ENCODE measurements at places on chromosomes 4 and X.
A peak's percentile ranks its signal among the peaks of the same experiment; 100 is the strongest.

DNA sequence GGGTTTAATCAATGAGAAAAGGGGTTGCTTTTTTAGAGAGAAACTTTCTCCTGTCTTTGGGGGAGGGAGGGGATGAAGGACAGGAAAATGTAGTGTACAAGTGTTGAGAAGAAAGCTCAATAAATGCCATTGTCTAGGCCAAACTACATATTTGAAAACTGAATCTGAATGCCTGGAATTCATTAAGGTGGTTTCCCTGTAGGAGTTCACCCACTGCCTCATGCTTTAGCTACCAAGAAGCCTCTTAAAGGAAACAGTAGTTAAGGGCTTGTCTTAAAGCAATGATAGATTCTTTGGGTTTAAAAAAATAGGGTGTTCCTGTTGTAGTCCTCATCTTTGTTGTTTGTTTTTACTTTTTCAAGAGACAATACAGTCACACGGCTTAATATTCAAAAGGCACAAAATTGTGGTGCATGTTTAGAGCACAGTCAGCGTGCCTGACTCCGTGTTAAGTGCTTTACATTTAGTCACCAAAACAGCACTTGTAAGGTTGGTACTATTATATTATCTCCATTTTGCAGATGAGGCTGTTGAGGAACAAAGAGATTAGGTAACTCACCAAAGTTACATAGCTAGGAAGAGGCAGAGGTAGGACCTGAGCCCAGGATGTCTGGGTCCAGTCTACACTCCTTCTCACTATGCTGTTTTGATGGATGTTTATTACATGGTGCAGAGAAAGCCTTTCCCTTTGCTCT, 46.0 kb downstream of the FNIP2 start:
- DNase-seq = no peak

GRCh38 chrX:45233531-45233930, 32.9 kb upstream of the DIPK2B start:
- DNase-seq = peak; percentile 21

DNA sequence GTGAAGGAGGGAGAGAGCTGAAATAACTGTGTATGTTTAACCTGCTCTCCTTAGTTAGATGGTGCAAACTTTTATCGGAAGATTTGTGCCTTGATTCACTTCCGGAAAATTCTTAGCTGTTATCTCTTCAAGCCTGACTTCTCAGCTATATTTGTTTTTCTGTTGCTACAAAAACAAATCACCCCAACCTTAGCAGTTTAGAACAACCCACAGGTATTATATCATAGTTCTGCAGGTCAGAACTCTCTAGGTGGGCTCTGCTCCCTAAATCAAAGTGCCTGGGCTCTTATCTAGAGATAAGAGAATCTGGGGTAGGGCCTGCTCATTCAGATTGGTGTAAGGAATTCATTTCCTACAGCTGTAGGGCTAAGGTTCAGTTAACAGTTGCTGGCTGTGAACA, 15.1 kb upstream of the CEP135 start:
- no peak for DNase-seq

DNA sequence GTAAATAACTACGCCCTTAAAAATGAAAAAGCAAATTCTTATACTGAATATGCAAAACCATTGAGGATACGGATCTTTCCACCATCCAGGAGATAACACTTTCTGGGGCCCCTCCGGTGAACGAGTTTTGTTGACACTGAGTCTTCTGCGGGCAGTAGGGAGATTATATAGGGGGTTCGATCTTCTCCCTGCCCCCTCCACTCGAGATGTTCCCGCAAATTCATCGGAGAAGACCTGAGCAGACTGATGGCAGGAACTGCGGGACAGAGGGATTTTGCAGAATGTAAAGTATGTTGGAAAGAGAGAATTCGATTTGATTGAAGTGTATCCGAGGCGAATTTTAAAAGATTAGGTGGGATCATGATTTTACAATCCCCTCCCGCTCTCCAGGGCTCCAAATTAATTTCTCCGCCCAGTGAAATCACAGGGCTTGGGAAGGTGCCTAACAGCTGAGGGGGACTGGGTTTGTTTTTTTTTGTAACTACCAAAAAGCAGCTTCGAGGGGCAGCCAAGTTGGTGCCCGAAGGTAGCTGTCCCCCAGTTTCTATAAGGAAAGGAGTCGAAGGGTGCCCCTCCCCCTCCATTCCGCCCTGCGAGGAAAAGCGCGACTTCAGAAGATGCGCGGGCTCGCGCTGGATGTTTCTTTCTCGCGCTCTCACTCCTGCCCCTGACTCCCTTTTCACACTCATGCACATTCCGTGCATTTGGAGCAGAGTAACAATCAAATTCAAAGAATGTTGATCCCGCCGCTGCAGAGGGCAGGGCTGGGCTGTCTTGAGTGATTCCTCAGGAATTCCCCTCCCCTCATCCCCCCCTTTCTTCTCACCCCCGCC, 1.2 kb downstream of the TMEM255A start:
- DNase-seq = no peak

DNA sequence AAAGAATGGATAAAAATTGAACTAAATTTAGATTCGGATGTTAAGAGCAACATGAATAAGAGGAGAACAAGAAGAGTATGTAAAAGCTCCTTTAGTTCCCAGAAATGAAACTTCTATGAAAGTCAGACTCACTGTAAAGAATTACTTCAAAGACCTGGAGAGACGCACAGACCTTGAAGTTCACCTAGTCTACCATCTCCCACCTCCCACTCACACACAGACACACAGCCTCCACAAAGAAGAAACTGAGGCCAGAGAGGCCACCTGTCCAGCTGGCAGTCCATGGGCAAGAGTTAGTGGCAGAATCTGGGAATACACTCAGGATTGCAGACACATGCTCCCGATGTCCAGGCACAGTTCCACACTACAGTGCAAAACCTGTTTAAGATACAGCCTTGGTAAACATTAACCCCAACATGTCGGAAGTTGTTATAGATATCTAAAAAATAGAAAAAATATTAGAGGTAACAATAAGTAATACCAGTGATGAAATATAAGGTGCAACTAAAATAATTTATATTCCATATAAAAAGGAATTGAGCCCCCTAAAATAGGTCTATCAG, 288.8 kb downstream of the INPP4B start:
- no peak for DNase-seq

DNA sequence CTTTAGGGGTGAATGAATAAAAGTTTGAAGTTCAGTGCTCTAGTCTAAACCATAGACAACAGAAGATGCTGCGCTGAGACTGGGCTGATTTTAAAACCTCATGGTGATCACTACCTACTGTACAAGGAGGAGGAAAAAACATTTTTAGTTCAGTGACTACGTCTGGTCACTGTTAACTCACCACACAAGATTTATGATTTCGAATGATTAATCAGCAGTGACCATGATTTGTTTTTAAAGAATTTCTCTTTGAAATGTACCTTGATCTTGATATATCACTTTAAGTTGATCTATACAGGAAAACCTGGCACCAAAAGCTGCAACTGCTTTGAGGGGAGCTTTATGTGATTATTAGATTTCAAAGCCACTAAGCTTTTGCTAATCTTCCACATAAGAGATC, 286.3 kb downstream of the PDGFC start:
- DNase-seq = no peak

GRCh38 chrX:111007238-111007637, 88.8 kb upstream of the PAK3 start:
- no peak for DNase-seq

GRCh38 chr4:2929469-2929868, 33.7 kb downstream of the NOP14 start:
- no peak for DNase-seq

DNA sequence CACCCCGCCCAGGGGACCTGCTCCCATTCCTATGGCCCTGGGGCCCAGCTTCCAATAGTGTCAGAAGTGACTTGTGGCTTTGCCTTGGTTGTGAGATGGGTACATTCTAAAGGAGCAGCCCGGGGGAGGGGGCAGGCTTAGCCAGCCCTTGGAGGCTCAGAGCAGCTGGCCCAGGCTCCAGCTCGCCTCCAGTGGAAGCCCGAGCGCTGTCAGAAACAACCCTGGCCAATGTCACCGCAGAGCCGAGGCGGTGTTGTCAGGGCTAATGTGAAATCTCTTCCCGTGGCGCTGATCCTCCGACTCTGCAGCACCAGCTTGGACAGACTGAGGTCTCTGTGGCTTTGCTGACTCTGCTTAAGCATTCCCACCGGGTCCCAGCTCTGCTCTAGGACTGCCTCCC, 29.2 kb upstream of the ZNF81 start:
- DNase-seq = no peak

DNA sequence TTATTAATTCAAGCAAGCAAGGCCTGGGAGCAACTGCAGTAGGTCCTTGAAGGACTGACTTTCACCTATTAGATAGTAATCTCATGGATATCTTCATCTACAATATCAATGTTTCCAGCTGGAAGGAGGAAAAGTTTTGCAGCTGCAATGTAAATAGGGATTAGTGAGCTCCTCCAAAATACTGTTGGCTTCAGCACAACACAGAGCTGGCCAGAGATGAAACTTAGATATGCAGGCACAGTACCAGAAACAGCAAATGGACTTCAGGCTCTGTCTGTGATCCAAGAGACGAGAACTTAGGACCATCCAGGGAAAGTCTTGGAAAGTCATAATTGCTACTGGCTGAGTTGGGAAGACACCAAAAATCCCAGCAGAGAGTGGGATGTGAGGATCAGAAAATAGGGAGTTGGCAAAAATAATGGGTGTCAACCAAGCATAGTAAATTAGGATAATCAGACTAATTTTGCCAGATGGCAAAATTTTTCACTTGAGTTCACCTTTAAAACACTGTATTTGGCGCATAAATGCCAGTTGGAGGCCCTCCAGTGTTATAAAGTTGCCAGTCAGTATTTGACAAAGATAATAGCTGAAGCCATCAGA, 57.5 kb downstream of the PARM1 start:
- no peak for DNase-seq

DNA sequence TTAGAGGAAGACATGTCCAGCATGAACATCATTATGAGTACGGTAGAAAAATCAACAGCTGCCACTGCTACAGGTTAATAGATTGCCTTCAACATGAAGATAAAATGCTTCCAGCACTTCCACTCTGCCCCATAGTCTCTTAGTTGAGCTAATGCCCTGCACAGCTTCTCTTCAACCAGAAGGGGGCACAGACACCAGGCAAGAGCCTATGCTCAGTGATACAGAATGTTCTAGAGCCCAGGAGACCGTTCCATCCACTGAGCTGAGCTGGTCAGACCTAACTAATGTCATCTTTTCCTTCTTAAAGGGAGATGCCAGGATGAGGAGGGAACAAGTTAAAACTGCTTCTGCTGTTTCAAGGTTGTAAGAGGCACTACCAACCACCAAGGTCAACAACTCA, 42.2 kb downstream of the SMIM10L2A start:
- DNase-seq = no peak

GRCh38 chr4:88327665-88328064, 43.3 kb upstream of the PPM1K start:
- DNase-seq = no peak

DNA sequence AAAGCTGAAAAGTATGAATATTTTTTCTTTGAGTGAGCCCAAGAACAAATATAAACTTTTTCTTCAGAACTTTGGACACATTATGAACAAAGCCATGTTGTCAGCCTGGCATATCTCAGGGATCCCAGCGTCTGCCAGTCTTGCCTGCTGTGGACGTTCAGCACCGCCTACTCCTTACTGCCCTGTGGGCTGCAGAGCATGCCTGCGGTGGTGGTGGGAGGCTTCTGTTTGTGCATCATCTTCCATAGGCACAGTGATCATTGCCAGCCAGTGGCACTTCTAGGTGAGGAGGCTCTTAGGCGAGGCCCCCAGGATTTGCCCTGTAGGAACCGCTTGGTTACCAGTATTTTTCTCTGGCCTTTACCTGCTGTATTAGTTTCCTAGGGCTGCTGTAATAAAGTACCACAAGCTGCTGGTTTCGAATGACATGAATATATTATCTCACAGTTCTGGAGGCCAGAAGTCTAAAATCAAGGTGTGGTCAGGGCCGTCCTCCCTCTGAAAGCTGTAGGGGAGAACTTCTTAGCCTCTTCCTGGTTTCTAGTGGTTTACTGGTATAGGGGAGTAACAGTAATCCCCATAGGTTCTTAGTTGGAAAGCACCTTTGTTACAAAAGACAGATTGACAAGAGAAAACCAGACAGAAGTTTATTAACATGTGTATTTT, 15.4 kb downstream of the ANXA3 start:
- DNase-seq = no peak

Data from RKO (cell line).